Left lobe of liver (tissue), 2 donors: ENCODE measurements at places on chromosomes 1 and 21.
A peak's percentile ranks its signal among the peaks of the same experiment; 100 is the strongest.

- DNase-seq = peak; percentile 45
Observed at GRCh38 chr1:109827986-109828385, 64.3 kb upstream of the EPS8L3 start.

DNA sequence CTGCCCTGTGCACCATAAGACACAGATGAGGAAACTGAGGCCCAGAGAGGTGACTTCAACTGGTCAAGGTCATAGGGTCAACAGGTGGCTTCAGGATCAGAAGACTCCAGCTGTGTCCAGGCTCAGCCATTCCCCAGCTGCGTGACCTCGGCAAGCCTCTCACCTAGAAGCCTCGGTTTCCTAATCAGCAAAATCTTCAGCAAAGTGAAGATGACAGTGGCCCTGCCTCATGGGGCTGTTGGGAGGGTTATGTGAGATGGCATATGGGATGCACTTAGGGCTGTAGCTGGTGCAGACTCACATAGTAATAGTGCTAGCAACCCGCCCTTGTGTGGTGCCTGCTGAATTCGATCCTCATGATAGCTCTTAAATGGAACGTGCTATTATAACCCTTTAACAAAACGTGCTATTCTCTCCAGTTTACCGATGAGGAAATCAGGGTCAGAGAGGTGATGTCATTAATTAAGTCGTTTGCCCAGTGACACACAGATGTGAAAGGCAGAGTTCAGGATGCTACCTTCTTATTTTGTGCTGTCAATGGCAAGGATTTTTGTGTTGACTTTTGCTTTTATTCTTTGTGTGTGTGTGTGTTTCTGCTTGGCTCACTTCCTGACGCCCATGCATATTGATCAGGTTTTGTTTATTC is 472.9 kb downstream of the MATN1 start:
- DNase-seq = no peak

DNA sequence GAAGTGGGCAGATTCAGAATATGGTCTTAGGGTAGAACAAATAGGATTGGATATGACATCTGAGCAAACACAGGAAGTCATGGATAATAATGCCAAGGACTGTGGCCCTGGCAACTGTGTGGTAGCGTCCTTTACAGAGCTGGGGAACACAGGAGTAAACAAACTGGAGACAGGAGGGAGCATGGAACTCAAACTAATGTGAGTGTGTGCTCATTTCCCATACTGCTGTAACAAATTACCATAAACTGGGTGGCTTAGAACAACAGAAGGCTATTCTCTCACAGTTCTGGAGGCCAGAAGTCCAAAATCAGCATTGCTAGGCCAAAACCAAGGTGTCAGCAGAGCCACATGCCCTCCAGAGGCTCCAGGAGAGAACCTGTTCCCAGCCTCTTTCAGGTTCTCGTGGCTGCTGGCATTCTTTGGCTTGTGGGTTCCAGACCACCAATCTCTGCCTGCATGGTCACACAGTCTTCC is 106.4 kb downstream of the TGFBR3 start:
- DNase-seq = no peak

GRCh38 chr1:169298441-169298840 is 69.2 kb downstream of the NME7 start:
- DNase-seq = no peak

- DNase-seq = no peak
Observed at GRCh38 chr21:45615145-45615711, 28.3 kb upstream of the PCBP3 start.

- no peak for DNase-seq
Observed at GRCh38 chr1:157961805-157962762, 31.4 kb upstream of the KIRREL1 start.

GRCh38 chr1:153365696-153366095 is 8.0 kb downstream of the S100A9 start:
- DNase-seq = peak; percentile 37

DNA sequence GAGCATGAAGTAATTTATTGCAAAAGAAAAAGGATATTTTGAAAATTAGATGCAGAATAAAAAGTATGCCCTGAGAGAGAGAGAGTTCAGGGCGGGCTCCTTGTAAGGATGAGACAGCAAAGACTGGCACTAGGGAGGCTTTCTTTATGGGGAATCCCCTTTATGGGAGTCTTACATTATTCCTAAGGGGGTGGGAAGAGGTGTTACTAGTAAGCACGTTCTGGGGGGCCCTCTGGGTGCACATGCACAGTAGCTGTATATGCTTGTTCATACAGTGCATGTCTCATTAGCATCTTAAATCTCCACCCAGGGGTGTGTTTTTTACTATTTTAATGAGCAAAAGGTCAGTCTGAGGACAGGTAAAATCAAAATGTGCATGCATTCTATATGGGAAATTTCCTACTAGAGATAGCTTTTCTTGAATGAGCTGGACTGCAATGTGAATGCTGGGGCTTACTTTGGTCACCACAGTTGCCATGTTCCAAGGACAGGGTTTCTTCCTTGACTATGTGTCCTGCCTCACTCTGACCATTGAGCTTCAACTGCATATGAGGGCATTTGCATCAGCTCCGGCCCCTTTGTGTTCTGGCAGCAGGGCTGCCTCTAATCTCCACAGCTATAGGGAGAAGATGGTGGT is 614.1 kb downstream of the NUF2 start:
- no peak for DNase-seq

- peak; percentile 97 for DNase-seq
Observed at GRCh38 chr1:112395821-112396652, at the start of gene CTTNBP2NL. Gene CTTNBP2NL (plus strand): TSS chr1:112396214. CDS start chr1:112416166, 19,952 bp downstream.

GRCh38 chr1:67605209-67605780 is 79.7 kb upstream of the GADD45A start:
- no peak for DNase-seq

DNA sequence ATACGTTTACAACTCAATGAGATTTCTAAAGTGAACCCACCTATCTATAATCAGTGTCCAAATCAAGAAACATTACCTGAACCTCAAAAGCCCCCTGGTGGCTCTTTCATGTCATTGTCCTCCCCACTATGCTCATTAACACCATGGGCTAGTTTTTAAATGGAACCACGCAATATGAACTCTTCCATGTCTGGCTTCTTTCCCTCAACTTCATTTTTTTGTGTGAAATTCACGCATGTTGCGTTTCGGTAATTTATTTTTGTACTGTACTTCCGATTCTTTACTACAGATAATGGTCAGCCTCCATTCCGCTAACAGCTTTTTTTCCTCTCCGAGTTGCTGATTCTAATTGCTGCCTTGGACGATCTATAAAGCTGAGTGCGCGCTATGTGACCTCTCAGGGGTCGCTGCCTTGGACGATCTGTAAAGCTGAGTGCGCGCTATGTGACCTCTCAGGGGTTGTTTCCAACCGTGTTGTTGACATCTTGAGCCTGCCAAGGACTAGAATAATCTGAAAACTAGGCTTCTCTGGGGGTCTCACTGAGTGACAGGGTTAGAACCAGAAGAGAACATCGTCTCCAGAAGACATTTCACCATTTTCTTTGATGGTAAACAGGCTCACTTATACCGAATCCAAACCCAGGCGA is 1.1 kb upstream of the CACYBP start:
- peak; percentile 55 for DNase-seq

- DNase-seq = no peak
Observed at GRCh38 chr1:2583871-2584351, 2.7 kb upstream of the PRXL2B start.

GRCh38 chr1:37020653-37021277 is 13.6 kb downstream of the GRIK3 start:
- DNase-seq = no peak

DNA sequence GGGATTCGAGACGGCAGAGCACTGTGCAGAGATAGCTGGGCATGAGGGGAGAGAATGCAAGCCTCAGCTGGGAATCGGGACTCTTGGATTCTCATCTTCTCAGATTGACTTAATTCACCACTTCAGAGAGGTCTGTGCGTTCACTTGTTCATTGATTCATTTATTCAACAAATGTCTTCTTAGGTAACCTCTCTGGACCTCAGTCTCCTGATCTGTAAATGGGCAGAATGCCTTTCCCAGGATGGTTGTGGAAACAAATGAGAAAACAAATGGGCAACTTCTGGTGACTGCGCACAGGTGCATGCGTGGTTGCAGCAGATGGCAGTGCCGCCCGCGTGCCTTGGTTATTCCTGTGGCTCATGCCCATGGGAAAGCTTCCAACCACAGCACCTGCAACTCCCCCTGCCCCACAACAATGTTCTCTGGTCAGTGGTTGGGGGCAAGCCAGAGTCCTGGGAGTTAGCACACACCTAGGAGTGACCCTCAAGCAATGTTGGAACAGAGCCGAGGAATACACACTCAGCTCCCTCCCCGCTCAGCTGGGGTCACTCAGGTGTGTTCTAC is 110.1 kb upstream of the RUNX3 start:
- DNase-seq = no peak

- DNase-seq = no peak
Observed at GRCh38 chr1:1081311-1082238, 7.5 kb upstream of the RNF223 start.

GRCh38 chr1:116486424-116486823 is 84.4 kb downstream of the CD58 start:
- no peak for DNase-seq

DNA sequence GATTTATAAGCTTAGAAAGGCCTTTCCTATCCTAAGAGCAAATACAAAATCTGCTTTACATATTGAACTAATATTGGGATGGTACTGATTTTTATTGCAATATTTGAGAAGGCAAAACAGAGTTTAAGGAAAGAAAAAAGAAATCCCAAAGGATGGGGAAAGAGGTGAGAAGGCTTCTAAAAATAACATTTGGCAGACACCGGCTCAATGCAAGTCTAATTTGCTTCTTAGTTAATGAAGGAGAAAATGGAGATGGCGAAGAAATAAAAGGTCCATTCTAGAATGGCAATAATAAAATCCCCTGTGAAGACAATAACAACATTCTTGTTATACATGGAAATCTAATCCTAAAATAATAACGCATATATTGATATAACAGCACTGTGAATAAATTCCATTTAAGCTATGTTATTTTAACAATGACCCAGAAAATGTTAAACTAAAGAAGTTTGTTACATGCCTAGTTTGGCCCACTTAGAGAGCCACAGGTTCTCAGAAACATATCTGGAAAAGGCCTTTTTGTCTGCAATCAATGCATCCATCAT is 117.7 kb downstream of the HLCS start:
- DNase-seq = no peak

GRCh38 chr1:97063532-97063931 is 341.9 kb downstream of the PTBP2 start:
- DNase-seq = peak; percentile 51

DNA sequence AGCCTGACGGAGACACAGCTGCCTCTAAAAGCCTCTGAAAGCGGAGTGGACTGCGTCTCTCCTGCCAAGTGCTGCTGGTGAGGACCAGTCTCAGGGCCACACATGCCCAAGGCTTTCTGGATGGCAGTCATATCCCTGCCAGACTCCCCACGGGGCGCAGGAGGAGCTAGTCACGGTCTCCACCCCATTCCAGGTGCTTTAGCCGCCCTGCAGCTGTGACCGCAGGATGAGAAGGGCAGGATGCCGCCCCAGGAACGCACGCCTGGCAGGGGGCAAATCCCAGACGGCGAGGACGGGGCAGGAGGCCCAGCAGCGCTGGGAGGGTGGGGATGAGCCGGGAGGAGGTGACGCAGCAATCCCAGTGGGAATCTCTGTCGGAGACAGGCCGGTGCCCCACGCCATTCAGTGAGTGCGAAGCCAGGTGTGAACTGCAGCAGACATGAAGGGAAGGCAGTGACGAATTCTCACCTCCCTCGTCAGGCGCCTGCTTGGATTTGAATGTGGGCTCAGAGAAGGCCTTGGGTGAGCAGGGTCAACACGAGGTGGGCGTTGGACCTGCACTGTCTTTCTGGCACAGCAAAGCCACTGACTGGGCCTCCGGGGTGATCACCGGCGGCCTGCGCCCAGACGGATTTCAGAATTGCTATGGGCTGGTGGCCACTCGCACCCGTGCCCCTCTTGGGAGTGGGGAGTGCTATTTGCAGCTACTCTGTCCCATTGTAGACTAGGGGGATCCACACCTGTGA is 38.5 kb upstream of the SLC19A1 start:
- peak; percentile 33 for DNase-seq

- DNase-seq = no peak
Observed at GRCh38 chr1:96482616-96483015, 239.0 kb upstream of the PTBP2 start.

DNA sequence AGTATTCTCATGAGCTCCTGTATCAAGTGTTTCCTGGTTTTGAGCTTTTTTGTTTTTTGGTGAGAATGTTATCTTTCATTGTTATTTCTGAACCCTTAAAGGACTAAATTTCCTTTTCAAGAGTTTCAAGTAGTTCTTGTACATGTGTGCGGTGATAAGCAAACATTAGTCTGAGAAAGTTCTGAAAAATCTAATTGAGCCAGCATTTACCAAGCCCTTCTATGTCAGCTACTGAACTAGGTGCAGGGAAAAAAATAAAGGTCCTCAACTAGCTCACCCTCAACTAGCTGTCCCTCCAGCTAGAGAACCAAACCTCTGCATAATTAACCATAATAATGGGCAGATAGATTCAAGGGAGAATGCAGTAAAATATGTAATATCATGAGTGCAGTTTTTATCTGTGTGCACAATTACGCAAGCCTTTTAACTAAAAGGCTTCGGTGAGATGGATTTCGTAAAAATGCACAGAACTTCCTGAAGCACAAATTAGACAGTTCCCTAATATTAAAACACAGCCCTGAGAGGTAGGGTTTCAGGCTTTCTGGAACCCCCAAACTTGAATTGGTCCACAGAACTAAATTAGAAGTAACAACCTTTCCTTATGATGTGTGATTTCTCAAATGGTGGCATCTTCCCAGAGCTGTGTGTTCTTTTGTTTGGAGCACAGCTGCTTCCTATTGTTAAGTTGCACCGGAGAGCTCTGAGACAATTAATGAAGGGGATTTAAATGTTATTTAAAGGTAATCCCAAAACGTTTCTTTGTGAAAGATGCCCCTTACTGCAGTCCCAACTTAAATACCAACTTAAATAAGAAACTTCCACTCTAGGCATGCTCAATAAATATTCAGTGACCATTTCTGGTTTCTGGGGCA is 165.8 kb downstream of the NFIA start:
- DNase-seq = no peak

GRCh38 chr1:55311979-55312378 is 96.8 kb upstream of the USP24 start:
- no peak for DNase-seq

- DNase-seq = no peak
Observed at GRCh38 chr1:89757532-89757931, 63.3 kb upstream of the LRRC8D start.

DNA sequence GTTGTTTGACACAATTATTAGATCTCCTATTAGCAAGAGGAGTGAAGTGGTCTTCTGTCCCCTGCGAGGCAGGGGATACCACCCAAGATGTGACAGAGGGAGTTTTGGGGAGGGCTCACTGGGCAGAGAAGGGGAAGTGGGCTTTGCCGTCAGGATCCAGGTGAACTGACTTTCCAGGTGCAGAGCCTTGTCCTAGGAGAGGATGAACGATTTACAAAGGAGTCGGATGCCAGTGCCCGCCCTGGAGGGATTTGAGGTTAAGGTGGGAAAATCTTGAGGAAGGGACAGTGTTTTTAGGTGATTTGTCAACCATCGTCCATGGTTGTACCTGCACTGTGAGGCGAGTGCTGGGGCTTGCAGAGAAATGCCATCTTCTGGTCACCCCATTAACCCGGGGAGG is 201.0 kb downstream of the CAMTA1 start:
- no peak for DNase-seq
